ENCODE measurements at places on chromosomes 4 and X.

DNA sequence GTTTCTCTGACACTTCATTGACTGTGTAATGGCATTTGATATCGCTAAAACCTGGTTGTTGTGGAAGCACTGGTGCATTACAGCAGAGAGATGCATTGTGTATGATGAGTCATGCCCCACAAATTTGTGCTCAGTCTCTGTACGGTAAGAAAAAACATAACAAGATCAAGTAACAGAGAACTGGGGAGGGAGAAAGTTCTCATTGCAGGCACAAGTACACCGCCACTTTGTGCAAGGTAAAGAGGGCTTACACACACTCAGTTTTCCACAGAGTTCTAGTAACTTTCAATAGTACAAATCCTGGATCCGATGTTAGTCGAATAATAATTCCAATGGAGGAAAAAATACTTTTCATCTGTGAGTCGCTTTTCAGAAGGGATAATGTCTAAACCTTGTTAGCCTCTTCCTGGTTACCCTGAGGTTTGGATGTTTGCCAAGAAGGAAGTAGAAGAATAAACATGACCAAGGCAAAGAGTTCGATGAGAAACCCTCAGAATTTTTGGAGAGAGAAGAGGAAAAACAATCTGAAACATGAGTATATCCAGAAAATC is 512.5 kb upstream of the SLIT2 start:
- no peak for DNase-seq

DNA sequence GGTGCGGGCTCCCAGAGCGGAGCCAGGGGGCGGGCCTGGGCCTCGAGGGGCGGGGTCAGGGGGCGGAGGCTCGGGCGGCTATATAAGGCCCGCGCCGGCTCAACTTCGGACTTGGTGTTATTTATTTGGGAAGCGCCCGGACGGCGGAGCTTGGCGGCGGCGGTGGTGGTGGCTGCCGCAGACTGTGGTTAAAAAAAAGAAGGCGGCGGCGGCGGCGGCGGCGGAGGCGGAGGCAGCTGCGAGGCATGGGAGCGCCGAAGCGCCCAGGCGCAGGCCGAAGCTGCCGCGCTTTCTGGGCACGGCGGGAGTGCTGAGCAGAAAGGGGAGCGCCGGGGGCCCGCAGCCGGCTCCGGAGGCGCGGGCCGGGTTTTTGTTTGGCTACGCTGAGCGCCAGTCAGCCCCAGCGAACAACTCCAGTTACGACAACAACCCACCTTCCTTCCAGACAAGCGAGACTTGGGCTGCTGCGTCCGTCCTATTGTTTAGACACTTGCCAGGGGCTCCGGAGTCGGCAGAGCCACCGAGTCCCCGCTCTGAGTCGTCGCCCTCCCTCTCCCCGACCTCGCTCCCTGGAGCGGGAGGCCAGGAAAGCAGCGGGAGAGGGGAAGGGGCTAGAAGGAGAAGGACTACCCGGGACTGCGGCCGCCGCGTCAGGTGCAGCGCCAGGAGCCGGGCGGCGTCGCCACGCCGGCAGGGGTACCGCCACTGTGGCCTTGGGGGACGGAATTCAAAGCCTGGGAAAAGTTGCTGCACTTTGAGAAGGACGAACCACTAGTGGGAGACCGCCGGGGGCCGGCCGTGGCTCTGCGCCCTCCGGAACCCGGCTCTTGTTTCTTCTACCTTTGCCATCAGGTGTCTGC is at the start of gene SLIT2:
TSS of gene SLIT2 (plus strand) at position 110 of the 860 bp plus-strand sequence. CDS start 1,911 bp downstream, outside the sequence.
- DNase-seq = peak; percentile 61

- no peak for DNase-seq
Measured at GRCh38 chr4:105623099-105623498, 70.7 kb downstream of the ARHGEF38 start.

GRCh38 chr4:145934434-145935047 is 4.1 kb downstream of the ZNF827 start:
- DNase-seq = no peak

GRCh38 chr4:162201673-162202072 is 37.9 kb upstream of the FSTL5 start:
- DNase-seq = no peak

- no peak for DNase-seq
Measured at GRCh38 chr4:141652161-141652778, 15.9 kb downstream of the IL15 start.

- DNase-seq = no peak
Measured at GRCh38 chr4:14364953-14365536, 637.2 kb upstream of the CPEB2 start.

DNA sequence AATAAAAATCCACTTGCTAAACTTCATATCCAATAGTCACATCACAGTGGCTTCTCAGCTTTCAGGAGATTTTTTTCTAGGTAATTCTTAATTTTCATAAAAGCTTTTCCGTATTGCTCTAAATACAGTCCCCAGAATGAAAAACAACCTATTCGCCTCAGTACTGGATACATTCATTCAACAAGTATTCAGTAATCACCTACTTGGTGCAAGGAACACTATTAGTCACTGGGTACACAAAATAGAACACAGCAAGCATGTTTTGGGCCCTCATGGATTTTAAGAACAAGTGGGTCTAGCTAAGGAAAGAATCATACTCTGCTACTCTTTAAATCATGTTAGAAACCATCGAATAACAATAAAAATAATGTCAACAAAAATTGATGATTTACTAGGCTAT is 2.8 kb upstream of the BEX3 start:
- no peak for DNase-seq

DNA sequence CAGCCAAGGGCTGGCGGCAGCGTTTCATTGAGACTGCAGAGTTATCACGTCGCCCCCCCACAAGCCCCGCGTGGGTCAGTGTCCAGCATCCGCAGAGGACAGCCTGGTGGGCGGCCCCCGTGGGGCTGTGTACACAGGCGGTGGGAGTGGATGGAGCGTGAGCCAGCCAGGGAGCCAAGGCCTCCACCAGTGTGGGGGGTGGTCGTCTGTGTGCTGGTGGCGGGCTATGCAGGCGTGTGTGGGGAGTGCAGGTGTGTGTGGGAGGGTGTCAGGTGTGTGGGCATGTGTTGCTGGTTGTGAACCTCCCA is 56.5 kb upstream of the NKX1-1 start:
- no peak for DNase-seq

GRCh38 chr4:161929956-161930355 is 233.8 kb downstream of the FSTL5 start:
- no peak for DNase-seq

- no peak for DNase-seq
Measured at GRCh38 chr4:106628586-106629267, 260.1 kb upstream of the GIMD1 start.

DNA sequence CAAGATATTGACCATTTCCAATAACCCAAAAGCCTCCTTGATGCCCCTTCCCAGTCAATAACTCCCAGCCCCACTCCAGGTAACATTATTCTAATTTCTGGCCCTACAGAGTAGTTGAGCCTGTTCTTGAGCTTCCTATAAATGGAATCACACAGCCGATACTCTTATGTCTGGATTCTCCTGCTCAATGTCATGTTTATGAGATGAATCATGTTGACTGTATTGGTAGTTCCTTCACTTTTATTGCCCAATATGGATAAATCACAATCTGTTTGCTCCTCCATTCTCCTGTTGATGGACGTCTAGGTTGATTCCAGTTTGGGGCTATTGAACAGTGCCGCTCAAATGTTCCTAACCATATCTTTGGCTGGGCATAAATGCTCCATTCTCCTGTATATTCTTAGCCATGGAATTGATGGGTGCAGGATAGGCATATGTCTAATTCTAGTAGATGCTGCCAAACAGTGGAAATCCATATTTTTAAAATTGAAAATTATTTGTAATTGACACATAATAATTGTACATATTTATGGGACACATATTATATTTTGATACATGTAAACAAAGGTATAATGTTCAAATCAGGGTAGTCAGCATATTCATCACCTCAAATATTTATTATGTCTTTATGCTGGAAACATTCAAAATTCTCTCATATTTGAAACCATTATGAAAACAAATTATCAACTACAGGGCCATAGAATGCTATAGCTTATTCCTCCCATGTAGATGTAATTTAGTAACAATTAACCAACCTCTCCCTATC is 40.5 kb upstream of the SLC2A9 start:
- no peak for DNase-seq

DNA sequence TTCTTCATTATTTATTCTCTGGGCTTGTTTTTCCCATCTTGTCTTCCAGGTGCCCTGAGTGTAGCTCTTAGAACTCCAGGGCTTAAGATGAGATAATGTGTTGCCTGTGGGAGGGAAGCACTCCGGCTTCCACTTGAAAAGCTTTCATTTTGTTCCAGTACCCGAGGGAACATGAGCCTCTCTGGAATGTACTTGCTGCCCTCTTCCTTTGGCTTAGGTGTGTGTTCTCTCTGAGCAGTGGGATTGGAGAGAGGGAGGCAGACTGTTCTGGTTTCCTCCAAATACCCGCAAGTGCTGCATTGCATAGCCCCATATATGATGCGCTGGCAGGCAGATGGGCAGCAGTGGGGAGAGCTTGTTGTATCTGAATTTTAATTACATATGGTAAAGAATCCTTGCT is 861 bp upstream of the DTHD1 start:
- DNase-seq = no peak

DNA sequence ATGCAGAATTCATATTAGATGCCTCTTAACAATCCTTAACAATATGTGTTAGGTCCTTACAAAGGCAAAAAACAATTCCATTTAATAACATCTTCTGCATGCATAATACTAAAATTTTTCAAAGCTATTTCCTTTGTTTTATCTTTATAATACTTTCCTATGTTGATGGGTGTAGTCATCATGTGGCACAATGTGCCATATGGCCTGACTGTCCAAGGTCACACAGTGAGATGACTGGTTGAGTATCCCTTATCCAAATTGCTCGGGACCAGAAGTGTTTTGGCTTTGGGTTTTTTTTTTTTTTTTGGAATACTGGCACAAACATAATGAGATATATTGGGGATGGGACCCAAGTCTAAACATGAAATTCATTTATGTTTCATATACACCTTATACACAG is 77.7 kb downstream of the NR3C2 start:
- DNase-seq = no peak

GRCh38 chr4:95209927-95210326 is 338.8 kb downstream of the UNC5C start:
- no peak for DNase-seq

- peak; percentile 31 for DNase-seq
Measured at GRCh38 chr4:5955201-5955821, 62.4 kb upstream of the CRMP1 start.

DNA sequence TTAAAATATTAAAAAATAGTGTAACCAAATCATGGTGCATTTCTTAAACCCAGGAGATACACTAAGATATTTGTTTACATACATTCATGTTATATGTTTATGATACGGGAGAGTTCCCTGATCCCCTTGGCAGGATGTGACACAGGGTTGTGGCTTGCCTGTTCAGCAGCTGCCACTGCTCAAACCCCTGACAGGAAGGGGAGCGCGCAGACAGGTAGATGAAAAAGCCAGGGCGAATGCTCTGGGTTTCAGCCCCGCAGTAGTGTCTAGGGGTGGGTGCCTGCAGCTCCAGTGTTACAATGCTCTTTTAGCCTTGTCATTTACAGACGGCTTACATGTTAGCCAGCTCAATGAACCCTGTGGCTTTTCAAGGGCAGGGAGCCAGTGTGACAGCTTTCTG is 1343.8 kb upstream of the IGFBP7 start:
- DNase-seq = no peak

DNA sequence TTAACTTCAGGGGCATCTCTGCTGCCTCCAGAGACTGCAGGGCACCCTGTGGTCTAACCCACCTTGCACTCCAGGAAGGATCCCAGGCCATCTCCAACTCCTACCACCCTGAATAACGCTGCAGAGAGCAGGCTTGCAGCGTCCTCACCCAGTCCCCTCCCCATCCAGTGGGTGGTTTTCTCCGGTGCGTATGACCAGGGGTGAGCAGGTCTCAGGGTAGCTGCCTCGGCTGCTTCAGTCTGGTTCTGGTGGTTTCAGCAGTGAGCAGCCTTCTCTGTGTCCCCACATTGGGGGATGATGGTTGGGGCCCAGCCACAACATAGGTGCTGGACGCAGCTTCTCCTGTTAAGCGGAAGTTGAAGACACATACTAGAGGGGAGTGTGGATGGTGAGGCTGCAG is 38.6 kb upstream of the SORCS2 start:
- no peak for DNase-seq

DNA sequence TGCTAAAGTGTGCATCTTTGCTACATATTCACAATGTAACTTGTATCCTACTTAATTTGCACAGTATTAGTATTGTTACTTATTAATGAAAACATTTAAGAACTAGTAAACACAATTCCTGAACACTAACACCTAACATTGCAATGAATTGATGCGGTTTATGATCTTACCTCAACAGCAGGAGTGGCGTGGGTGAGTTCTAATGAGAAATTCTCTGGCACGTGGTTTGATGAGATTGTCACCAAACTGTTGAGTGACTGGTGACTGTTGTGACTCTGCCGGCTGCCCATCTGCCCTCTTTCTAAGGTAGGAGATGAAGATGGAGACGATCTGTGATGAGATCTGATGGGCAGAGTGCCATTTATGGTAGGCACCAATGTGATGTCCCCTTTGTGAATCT is 2.9 kb downstream of the PCDH18 start:
- no peak for DNase-seq

GRCh38 chr4:32994981-32995881 is 2275.1 kb downstream of the PCDH7 start:
- no peak for DNase-seq

- DNase-seq = no peak
Measured at GRCh38 chrX:19064175-19064574, 58.1 kb downstream of the ADGRG2 start.

DNA sequence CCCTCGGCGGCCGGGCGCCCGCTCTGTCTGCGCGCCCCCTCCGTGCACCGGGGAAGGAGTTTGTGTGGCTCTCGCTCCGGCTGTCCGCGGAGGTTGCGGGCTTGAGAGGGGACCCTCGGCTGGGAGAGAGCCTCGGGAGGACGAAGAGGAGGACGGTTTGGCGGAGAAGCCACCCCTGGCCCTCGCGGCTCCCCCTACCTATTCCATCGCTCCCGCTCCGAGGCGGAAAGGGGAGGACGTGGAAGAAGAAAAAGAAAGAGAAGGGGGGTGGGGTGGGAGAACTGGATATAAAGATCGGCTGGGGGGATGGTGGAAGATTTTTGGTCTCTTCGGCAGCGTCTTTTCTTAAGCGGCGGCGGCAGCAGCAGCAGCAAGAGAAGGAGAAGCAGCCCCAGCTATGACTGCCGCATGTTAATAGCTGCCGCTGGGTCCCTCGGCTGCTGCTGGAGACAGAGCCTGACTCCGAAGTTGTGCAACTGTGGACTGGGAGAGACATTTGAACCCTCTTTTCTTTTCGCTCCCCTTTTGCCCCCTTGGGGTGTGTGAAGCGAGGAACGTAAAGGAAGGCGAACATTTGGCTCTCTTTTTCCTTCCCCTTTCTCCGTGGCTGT is 895 bp downstream of the ADGRL3 start:
- peak; percentile 34 for DNase-seq

Data from NCI-H1417 treated with DMSO at 0.1 percent for 48 hours (cell line).